Activated CD4-positive, alpha-beta T cell treated with anti-CD3 and anti-CD28 coated beads, Interleukin-2, Interleukin-4, amounts not matched to agents 100 ng/mL and 50 ng/mL, durations not matched to agents 16 hours and 8 hours (primary cell): ENCODE measurements at places on chromosomes 13 and 19.

DNA sequence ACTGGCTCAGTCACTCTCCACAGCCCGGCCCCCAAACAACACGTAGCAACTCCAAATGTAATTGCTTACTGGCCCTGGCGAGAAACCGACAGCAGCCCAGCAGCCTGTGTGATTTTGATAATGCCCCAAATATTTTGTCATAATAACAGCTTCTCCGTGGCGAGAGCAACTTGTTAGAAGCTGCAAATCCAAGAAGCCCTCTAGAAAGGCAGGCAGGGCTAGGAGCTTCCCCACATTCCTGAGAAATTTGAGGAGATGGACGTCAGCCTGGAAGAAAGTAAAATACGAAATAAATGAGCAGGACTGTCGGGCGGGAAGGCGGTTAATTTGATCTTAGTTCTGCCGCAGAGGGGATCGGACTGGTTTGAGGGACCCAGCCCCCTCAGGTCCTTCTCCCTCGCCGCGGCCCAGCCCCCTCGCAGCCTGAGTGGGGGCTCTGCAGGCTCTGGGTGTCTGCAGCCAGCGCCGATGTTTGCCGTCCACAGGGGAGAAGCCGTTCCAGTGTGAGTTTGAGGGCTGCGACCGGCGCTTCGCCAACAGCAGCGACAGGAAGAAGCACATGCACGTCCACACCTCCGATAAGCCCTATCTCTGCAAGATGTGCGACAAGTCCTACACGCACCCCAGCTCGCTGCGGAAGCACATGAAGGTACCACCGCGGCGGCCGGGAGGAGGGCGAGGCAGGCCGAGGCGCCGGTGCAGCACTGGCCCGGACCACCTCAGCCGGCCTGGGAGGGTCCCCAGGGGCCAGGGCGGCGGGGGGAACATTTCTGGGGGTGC lies 3.1 kb downstream of the ZIC2 start:
- no peak for DNase-seq

DNA sequence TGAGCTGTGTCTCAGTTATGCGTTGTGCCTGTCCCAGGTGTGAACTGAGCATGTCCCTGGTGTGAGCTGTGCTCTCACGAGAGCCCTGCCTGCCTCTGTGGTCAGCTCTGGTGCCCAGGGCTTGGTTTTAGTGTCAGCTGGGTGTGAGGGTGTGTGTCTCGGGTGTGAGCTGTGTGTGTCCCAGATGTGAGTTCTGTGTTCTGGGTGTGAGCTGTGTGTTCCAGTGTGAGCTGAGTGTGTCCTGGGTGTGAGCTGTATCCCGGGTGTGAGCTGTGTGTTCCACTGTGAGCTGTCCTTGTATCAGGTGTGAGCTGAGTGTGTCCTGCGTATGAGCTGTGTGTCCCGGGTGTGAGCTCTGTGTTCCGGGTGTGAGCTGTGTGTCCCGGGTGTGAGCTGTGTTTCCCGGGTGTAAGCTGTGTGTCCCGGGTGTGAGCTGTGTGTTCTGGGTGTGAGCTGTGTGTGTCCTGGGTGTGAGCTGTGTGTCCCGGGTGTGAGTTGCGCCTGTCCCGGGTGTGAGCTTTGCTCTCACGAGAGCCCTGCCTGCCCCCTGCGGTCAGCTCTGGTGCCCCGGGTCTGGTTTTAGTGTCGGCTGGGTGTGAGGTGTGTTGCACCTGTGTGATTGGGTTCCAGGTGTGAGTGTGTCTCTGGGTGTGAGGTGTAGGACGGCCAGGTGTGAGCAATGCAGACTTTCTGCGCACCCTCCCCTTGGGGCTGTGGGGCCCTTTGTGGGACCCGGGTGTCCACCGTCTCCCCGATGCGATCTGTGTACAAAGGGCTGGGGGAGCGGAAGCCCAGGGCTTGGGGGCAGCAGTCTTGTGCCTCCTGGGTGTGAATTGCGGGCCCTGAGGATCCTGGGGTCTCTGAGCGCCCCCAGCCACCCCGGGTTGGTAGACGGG lies 7.1 kb upstream of the PEAK3 start:
- no peak for DNase-seq

DNA sequence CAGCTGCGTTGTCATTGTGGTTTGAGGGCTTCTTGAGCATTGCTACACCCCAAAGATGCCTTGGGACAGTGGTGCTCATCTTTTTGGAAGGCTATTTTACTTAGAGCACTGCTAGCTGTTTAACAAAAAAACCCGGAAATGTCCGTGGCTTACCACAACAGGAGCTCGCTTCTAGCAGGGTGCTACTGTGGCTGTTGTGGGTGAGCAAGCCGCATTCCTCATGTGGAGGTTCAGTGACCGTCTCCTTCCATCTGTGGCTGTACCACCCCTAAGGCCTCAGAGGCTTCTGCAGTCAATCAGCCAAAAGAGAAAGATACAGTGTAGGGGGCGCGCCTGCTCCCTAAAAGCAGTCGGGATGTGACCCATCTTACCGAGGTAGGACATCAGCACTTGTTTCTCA lies 1004.2 kb downstream of the UQCRFS1 start:
- no peak for DNase-seq

DNA sequence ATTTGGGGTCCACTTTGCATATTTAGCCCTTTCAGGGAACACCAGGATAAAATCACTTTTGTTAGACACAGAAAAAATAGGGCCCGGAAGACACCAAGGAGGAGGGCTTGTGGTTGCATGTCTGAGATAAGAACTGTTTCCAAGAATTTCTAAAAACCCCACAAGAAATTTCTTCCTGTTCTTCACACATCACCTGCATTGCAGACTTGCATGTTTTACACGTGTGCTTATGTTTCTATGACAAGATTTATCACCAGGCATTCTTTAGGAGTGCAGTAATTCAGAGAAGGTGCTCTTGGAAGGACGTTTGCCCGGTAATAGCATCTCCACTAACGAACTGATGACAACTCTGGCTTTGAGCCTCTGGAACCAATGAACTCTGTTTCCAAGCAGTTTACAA lies 7.1 kb upstream of the ACTL9 start:
- DNase-seq: peak; percentile 33

DNA sequence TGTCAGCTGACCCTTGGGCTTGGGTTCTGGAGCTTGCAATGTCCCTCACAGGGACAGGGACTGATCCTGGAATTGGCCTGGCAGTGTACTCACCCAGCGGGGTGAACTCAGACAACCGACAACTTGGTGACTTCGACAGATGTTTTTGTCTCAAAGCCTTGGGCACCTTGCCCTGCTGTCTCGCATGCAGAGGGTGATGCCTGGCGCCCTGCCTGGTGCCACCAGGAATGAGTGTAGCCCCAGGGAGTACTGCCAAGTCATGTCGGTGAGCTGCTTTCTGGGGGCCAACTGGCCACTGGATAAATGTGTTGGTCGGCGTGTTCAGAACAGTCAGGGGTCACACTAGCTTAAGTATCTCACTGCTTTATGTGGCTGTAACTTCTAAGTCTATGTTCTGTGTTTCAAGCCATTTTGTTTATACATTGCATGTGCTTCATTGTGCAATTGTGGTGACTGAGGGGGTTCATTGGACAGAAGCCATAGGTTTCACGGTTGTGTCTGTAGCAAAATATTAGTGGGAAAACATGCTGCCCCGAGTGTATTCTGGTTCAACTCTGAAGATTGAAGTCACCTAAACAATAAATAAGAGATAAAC lies 96.3 kb upstream of the TNFSF11 start:
- no peak for DNase-seq

DNA sequence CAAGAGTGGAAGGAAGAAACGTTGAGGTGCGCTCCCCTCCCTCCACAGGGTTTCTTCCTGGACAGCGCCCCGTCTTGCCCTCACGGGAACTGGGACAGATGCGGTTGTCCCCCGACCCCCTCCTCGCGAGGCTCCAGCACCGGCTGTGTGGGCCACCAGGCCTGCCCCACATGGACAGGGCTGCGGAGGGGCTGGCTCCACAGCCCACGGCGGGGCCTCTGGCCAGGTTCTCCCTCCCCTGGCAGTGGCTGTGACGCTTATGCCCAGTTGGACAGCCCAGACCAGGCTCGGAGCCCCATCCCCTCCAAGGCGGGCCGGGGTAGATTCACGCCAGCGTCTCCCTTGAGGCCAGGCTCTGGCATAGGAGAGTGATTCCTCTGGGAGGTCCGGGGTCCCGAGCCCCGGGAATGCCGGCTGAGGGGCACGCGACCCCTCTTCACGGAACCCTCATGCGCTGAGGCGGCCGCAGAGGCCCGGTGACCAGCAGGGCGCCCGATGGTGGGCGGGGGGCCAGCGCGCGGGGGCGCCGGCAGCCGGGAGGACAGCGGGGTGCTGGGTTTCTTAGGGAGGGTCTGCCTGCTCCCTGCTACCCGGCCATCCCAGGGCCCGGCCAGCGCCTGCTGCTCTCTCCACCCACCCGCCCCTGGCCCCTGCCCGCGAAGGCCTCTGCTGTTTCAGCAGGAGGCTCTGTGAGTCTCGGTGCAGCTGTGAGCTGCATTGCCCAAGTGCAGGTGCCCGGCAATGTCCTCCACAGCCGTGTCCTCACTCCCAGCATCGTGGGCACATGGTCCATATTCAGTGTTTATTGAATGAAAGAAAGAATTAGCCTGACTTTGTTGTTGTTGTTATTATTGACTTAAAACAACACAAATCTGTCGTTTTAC lies 20.3 kb upstream of the GAS6 start:
- no peak for DNase-seq

GRCh38 chr13:53901593-53901992 lies 873.0 kb downstream of the OLFM4 start:
- no peak for DNase-seq

DNA sequence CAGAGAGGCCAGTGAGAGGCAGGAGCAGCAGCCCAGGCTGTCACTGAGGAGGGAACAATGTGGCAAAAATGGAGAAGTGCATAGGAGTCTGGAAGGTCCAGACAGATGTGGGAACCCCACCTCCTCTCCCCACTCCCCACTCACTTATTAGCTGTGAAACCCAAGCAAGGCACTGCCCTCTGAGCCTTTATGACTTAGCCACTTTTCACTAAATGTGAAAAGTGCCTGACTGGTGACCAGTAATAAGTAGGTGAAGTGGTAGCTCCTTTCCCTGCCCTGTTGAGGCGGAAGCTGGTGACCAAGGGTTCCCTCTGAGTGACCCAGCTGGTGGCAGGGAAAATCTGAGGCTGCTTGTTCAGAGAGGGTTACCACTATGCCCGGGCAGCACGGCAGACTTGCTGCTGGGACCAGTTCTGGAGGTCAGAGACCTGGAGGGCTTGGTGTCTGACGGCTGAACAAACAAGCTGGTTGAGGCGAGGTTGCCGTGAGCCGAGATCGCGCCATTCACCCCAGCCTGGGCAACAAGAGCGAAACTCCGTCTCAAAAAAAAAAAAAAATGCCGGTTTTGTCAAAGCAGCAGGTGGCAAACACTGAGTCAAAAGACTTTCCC lies 80.0 kb downstream of the ZNF429 start:
- DNase-seq: no peak

GRCh38 chr19:38143847-38144246 lies 80.2 kb downstream of the DPF1 start:
- DNase-seq: no peak

- no peak for DNase-seq
Measured at GRCh38 chr19:12996406-12997094, 1.3 kb downstream of the NFIX start.

DNA sequence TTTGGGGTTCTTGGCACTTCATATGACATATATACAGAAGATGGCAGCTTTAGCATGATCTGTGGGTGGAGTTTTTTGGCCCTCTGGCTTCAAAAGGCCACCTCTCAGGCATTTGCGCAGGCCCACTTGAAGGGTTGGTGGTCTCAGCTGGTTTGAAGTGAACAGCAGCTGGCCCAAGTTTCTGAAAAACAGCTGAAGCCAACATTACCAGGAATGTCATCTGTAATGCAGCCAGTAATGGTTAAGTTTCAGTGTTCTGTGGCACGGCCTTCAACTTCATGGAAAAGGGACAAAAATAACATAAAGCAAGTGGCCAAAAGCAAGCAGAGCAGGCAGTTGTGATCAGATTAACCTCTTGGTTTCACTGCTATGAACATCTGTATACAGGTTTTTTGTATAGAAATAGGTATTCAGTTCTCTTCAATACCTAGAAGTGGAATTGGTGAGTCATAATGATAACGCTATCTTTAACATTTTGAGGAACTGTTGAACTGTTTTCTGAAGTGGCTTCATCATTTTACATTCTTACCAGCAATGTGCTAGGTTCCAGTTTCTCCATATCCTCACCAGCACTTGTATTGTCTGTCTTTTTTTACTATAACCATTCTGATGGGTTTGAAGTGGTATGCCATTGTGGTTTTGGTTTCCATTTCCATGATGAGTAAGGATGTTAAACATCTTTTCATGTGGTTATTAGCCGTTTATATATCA lies 245.4 kb downstream of the SHISA2 start:
- peak; percentile 61 for DNase-seq

- DNase-seq: no peak
Measured at GRCh38 chr19:39165857-39166256, 30.9 kb upstream of the NCCRP1 start.

DNA sequence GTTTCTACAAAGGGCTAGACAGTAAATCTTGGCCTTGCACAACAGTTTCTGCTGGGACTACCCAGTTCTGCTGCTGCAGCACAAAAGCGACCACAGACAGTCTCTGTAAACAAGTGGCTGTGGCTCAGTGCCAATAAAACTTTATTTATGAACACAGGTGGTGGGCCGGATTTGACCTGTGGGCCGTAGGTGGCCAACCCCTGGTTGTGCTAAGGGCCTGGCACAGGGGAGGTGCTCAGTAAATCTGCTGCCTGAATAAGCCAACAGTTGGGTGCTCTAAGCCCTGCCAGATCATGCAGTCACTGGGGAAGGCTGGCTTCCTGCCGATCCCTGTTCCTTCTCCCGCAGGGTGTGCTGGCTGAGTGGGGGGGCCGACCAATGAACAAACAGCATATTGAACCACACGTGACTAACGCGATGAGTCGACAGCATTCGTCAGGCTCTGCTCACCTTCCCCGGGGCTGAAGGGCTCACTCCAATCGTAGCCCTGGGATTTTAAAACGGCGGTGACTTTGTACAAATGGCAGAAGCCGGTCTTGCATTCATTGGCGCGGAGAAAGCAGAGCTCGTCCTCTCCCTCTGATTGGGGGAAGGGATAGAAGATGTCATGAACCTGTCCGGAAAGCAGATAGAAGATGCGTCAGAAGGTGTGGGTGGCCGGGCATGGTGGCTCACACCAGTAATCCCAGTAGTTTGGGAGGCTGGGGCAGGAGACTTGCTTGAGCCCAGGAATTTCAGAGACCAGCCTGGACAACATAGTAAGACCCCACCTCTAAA lies 24.3 kb upstream of the MYDGF start:
- DNase-seq: no peak

DNA sequence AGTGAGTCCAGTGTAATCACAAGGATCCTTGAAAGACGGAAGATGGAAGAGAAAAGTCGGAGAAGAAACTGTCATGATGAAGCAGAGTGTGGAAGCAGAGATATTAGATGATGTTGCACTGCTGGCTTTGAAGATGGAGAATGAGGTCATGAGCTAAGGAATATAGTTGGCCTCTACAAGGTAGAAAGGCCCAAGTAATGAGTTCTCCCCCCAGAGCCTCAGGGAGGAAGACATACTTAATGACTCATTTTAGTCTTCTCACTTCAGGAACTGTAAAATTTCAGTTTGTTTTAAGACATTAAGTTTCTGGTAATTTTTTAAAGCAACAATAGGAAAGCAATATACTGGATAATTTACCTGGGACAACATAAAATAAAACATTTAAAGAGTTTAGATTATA lies 1331.5 kb upstream of the PCDH20 start:
- no peak for DNase-seq
